GM23248 (cell line): ENCODE measurements at places on chromosomes 7 and 10. TPM values are rescaled to one million over a fixed set of nuclear protein-coding genes. Genes with fewer than 3 reads are reported as not detected.

DNA sequence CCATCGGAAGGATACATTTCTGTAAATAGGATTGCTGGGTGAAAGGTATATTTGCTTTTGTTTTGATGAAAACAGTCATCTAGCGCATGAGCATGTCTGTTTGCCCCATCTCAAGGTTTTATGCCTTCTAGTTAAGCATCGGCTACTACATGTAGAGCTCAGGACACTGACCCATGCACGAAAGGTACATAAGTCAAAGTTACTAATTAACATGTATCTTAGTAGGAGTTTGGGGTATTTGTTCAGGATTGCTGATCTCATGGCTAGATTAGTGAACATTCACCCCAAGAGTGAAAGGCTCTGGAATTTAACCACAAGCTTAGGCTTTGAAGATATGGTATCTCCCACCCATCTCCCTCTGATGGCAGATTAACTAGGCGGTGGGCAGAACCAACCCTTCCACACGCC, 91.5 kb downstream of the RBM20 start:
- no peak overlapping the region for H3K27ac ChIP-seq
- no peak overlapping the region for H3K4me3 ChIP-seq
- H3K4me1 ChIP-seq: no peaks in the 10 kb centered on the region

GRCh38 chr10:31366703-31367102, 47.7 kb downstream of the ZEB1 start:
- 0 out of 2 replicates have a peak, but pooled peaks cover 2% of the 10 kb centered on the region for H3K36me3 ChIP-seq
- H3K27me3 ChIP-seq: no peaks in the 10 kb centered on the region
- DNase-seq: no peak
- no peak overlapping the region for H3K27ac ChIP-seq

GRCh38 chr10:96441987-96442643, 71.6 kb downstream of the TLL2 start:
- no peaks in the 10 kb centered on the region for H3K36me3 ChIP-seq
- H3K4me1 ChIP-seq: no peaks in the 10 kb centered on the region
- H3K4me3 ChIP-seq: no peak overlapping the region
- DNase-seq: no peak

DNA sequence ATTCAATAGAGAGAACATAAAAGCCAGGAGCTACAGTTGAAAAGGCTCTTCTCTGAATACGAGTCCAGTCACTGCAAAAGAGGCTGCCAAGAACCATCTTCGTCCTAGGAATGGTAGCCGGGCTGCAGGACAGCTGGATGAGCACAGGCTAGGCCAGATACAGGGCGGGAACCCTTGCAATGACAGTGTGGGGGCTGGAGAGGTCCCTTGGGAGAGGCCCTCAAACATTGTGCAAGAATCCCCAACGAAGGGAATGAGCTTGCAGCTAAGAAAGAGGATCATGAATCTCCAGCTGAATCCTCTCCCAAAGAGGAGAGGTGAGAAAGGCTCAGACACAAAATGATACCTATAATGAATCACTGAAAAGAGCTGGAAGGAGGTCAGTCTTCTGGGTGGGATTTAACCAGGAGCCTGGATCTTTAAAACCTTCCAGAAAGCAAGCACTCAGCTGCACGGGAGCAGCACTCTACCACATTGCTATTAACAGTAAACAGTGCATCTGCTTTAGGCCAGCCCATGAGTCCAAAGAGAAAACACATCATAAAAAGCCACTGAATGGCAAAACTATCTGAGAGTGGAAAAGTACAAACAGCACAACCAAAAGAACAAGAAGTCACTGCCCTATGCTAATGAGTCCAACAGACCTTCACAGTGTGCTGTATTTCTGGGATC, 287.9 kb downstream of the TNS3 start:
- H3K4me1 ChIP-seq: peaks cover 48% of the 10 kb centered on the region
- peak; percentile 77 for DNase-seq
- peaks cover 28% of the 10 kb centered on the region; the same call in 1 of the 2 replicates for H3K36me3 ChIP-seq

GRCh38 chr10:822661-823367, 108.7 kb downstream of the LARP4B start:
- peaks cover 10% of the 10 kb centered on the region; the same call in 1 of the 2 replicates for H3K4me1 ChIP-seq
- no peak for DNase-seq
- H3K36me3 ChIP-seq: peaks cover 48% of the 10 kb centered on the region
- H3K27ac ChIP-seq: no peak overlapping the region
- no peaks in the 10 kb centered on the region for H3K27me3 ChIP-seq

The CEP55 gene
- 21.5 and 32.4 TPM in 2 replicates for total RNA-seq

The LRRC27 gene
- total RNA-seq: 7.5 and 11.1 TPM in 2 replicates

GRCh38 chr7:157784041-157784835, 447.4 kb downstream of the DNAJB6 start:
- no peaks in the 10 kb centered on the region for H3K4me1 ChIP-seq
- no peak for DNase-seq
- no peaks in the 10 kb centered on the region for H3K36me3 ChIP-seq
- H3K4me3 ChIP-seq: no peak overlapping the region

DNA sequence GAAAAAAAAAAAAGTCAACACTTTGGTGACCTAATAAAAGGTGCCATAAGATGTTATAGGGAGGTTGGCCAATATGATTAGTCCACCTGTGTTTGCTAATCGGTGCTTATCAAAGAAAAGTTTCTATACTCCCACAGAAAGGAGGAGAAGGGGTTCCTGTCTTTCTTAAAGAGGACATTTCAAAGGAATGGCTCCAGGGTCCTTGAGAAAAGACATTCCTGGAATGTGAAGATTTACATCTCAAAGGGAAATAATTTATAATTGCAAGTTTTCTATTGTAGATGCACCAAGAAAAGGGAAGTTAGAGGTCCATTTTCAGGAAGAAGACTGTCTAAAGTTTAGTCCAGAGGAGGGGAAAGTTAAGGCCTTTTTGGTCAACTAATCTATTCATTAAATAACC, 715.3 kb downstream of the NXPH1 start:
- H3K4me1 ChIP-seq: no peaks in the 10 kb centered on the region
- no peaks in the 10 kb centered on the region for H3K36me3 ChIP-seq
- no peak for DNase-seq
- no peaks in the 10 kb centered on the region for H3K27me3 ChIP-seq
- no peak overlapping the region for H3K27ac ChIP-seq

DNA sequence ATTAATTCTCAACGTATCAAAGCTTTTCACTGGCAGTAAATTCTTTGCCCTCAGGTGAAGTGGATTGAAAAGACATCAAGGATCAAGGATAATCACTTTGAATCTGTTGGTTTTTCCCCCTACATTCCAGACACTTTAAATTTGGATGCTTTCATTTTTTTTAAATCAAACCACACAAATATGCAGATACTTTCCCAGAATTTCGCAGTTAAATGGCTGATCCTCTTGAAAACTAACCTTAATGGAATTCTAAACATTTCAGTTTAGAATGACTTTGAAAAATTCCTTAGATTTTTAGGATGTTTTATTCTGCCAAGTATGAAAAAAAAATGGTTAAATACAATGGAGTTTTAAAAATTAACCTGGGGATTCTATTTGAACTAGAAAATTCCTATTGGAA, 325.9 kb downstream of the GFRA1 start:
- H3K4me1 ChIP-seq: peaks cover 48% of the 10 kb centered on the region
- no peaks in the 10 kb centered on the region for H3K27me3 ChIP-seq
- H3K4me3 ChIP-seq: peak overlapping the region; percentile 3; the same call in 1 of the 2 replicates
- no peaks in the 10 kb centered on the region for H3K36me3 ChIP-seq

- no peak overlapping the region for H3K4me3 ChIP-seq
- no peaks in the 10 kb centered on the region for H3K4me1 ChIP-seq
- no peak overlapping the region for H3K27ac ChIP-seq
- no peak for DNase-seq
- H3K36me3 ChIP-seq: no peaks in the 10 kb centered on the region
- H3K27me3 ChIP-seq: no peaks in the 10 kb centered on the region; the same call in none of the 2 replicates
Observed at GRCh38 chr7:100783804-100784203, 43.5 kb downstream of the EPHB4 start.

The WEE2 gene
- not detected in 2 replicates for total RNA-seq

The MOGAT3 gene
- total RNA-seq: not detected in 2 replicates

- H3K4me1 ChIP-seq: no peaks in the 10 kb centered on the region
- H3K27me3 ChIP-seq: no peaks in the 10 kb centered on the region
- no peak overlapping the region for H3K27ac ChIP-seq
- no peak overlapping the region for H3K4me3 ChIP-seq
Observed at GRCh38 chr7:87552351-87552900, 48.3 kb downstream of the ABCB1 start.

GRCh38 chr10:13987446-13987845, 343.3 kb downstream of the FRMD4A start:
- peak; percentile 84 for DNase-seq
- peaks cover 38% of the 10 kb centered on the region for H3K4me1 ChIP-seq
- peak overlapping the region; percentile 23 for H3K27ac ChIP-seq
- H3K27me3 ChIP-seq: no peaks in the 10 kb centered on the region
- H3K4me3 ChIP-seq: no peak overlapping the region

- DNase-seq: no peak
- no peak overlapping the region for H3K4me3 ChIP-seq
- H3K27me3 ChIP-seq: no peaks in the 10 kb centered on the region
- no peak overlapping the region for H3K27ac ChIP-seq
Observed at GRCh38 chr7:139603282-139603681, 79.8 kb downstream of the CLEC2L start.

The LGI1 gene
- not detected in 2 replicates for total RNA-seq

The NKX2-3 gene
- not detected in 2 replicates for total RNA-seq

GRCh38 chr7:424301-424935, 95.2 kb downstream of the PDGFA start:
- no peaks in the 10 kb centered on the region for H3K36me3 ChIP-seq
- H3K27me3 ChIP-seq: peaks cover 24% of the 10 kb centered on the region; the same call in 1 of the 2 replicates
- H3K4me1 ChIP-seq: no peaks in the 10 kb centered on the region
- no peak overlapping the region for H3K27ac ChIP-seq
- no peak overlapping the region for H3K4me3 ChIP-seq

The TRIM50 gene
- total RNA-seq: not detected in 2 replicates

DNA sequence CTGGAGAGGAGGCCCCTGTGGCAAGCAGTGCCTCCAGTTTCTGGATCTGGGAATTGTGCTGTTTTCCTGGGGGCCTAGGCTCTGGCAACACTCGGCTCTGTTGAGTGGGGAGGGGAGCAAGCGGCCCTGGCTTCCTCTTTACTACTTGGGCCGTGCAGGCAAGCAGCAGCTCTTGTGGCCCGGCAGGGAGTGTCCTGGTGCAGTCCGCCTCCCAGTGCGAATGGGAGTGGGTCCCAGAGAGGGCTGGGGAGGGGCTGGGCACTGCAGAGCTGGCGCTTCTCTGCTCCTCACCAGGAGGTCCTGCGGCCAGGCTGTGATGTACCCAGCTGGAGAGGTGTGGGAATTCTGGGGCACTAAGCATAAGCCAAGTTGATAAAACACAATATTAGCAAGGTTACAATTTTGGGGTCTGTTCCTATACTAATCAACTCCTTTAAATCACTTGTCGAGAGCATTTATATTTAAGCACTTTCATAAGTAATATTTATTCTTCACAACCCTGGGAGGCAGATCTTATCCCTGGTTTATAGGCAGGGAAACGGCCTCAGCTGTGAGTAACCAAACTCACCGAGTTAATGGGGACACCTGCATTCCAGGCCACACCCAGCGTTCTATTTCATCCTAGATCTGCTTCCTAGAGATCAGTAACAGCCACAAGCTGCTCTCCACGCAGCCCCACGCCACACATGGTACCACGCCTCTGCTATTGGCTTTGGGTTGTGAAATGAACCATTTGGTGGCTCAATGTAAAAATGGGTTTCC, 183.4 kb upstream of the PLXNA4 start:
- no peak for DNase-seq
- H3K4me3 ChIP-seq: no peak overlapping the region
- no peak overlapping the region for H3K27ac ChIP-seq
- no peaks in the 10 kb centered on the region for H3K36me3 ChIP-seq

GRCh38 chr7:16846601-16847165, 35.1 kb downstream of the AGR3 start:
- no peaks in the 10 kb centered on the region for H3K36me3 ChIP-seq
- H3K27ac ChIP-seq: no peak overlapping the region
- H3K27me3 ChIP-seq: no peaks in the 10 kb centered on the region
- no peak for DNase-seq
- H3K4me1 ChIP-seq: peaks cover 3% of the 10 kb centered on the region; the same call in 1 of the 2 replicates

DNA sequence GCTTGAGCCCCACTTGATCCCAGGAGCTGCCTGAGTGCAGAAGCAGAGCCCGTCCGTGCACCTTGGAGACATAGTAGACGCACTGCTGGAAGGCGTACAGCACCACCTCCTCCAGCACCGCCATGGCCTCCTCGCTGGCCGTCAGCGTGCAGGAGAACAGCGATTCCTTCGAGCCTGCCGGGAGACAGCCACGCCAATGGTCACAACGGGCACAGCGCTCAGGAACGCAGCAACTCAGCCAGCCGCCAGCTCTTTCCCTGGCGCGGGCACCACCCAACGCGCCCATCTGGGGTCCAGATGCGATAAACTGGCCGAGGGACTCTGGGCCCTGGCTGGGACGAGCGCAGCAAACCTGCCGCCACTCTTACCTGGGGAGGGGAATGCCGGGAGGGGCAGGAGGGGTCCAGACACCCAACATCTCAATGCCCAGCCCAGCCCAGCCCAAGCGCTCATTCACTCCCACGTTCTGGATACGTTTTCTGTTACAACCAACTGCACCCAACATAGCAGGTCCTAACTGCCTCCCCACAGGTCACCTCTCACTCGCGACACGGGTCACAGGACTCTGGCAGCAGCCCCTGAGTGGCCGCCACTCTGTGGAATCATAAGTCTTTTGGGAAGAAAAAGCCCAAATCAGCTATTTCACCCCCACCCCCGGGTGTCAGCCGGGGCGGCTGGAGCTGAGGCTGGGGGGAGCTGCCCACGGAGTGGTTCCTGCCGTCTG, 41.9 kb downstream of the AP5Z1 start:
- no peaks in the 10 kb centered on the region for H3K4me1 ChIP-seq
- H3K27me3 ChIP-seq: no peaks in the 10 kb centered on the region
- H3K36me3 ChIP-seq: no peaks in the 10 kb centered on the region
- DNase-seq: peak; percentile 19
- no peak overlapping the region for H3K4me3 ChIP-seq

GRCh38 chr7:132386201-132386681, 190.0 kb downstream of the PLXNA4 start:
- no peak overlapping the region for H3K27ac ChIP-seq
- H3K4me3 ChIP-seq: no peak overlapping the region
- no peaks in the 10 kb centered on the region for H3K4me1 ChIP-seq
- peaks cover under 1% of the 10 kb centered on the region; the same call in 1 of the 2 replicates for H3K27me3 ChIP-seq
- H3K36me3 ChIP-seq: no peaks in the 10 kb centered on the region
- DNase-seq: no peak

GRCh38 chr10:121662945-121663917, 65.0 kb upstream of the FGFR2 start:
- no peaks in the 10 kb centered on the region for H3K4me1 ChIP-seq
- H3K4me3 ChIP-seq: no peak overlapping the region
- H3K27me3 ChIP-seq: no peaks in the 10 kb centered on the region
- H3K36me3 ChIP-seq: no peaks in the 10 kb centered on the region
- H3K27ac ChIP-seq: no peak overlapping the region
- no peak for DNase-seq
